ENCODE measurements at places on chromosomes 16 and 17.
A peak's percentile ranks its signal among the peaks of the same experiment; 100 is the strongest.

DNA sequence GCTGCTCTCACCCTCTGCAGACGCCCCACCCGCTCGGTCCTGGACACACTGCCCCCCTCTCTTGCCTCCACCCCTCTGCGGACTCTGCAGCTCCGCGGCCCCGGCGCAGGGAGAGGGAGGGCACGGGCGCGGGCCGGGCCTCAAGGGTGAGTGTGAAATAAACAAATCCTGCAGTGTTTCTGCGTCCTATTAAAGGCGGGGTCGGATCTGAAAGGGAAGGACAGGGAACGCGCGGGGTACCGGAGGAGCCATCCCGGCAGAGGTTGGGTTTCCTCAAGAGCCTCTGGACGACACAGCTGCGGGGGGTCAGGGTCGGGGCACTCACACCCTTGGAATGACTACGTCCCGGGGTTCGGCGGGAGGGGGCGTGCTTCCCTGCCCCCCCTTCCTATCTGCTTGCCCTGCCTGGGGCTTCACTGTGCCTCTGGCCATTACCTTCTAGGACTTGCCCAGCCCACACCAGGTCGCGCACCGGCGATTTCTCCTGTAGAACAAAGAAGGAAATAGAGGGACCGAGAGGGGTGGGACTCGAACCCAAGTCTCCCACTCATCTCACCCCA lies 466 bp upstream of the HSF4 start:
- no peak for DNase-seq

DNA sequence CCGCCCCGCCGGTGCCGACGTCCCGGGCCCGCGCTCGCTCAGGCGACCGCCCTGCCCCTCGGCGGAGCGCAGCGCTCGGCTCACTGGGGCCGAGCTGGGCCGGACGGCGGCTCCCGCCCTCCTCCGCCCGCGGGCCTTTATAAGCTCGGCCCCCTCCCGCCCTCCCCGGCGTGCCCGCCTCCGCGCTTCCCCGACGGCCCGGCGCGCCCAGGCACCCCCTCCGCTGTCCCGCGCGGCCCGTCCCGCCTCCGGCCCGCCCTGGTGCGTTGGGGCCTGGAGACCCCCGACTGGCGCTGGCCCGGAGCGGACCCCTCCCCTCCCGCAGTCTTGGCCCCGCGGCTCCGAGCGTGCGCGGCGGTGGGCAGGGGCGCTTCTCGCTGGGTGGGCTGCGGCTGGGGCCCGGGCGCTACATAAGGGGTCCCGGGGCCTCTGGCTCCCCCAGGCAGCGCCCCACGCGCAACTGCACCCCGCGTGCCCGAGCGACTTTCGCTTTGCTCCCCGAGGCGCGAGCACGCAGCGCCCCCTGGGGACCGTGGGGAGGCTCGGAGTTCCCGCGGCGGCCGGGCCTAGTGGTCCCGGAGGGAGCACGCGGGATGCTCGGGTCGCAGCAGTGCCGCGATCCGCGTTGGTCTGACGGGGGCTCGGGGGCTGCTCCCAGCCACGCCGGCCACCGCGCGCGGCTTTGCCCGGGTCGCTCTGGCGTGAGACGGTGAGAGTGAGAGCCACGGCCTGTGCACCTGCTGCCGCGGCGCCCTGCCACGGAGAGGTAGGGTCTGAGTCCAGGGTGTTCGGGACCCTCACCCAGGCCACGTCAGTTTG lies at the start of gene PIEZO1:
Gene PIEZO1, minus strand, starts transcription at position 115 of the 819 bp plus-strand sequence. CDS start 256 bp downstream, outside the sequence.
- peak; percentile 72 for DNase-seq

- DNase-seq: no peak
Measured at GRCh38 chr17:9707948-9708347, 62.6 kb downstream of the USP43 start.

- no peak for DNase-seq
Measured at GRCh38 chr16:58138852-58139251, 9.7 kb upstream of the CFAP20 start.

- no peak for DNase-seq
Measured at GRCh38 chr17:61475726-61476125, 23.5 kb downstream of the TBX4 start.
